ENCODE measurements at places on chromosomes 3 and 15.

- DNase-seq = peak; percentile 46
Observed at GRCh38 chr15:64749999-64750657, 25.3 kb downstream of the RBPMS2 start.

DNA sequence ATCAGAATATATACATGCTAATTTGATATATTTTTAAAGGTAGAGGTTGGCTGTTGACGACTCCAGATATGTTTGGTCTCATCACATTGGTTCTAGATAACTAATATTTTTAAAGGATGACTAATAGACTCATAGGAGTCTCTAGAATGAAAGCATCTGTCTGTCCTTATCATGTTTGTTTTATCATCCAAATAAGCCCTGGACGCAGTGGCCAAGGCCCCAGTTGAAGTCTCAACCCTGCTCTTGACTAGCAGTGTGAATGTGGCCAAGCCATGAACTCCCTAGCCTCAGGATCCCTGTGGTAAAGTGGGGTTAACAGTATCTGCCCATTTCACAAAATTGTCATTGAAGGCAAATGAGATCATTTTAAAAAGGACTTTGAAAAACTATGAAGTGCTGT, 53.6 kb downstream of the ABHD2 start:
- DNase-seq = no peak

DNA sequence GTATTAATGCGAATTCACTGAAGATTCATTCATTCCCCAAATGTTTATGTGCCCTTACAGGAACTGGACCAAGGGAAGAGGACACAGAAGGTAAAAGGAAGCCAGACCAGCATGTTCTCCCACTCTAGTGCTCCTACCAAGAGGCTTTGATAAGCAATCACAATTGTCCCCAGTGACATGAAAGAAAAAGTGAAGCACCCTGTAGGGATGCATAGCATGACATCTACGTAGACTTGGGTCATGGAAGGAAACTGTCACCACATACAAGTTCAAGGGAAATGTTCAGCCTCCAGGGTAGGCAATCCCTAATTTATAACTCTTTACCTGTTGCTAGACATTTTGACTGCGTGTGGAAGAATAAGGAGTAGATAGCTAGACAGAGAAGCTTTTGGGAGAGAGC, 348.6 kb upstream of the MCTP2 start:
- DNase-seq = no peak

DNA sequence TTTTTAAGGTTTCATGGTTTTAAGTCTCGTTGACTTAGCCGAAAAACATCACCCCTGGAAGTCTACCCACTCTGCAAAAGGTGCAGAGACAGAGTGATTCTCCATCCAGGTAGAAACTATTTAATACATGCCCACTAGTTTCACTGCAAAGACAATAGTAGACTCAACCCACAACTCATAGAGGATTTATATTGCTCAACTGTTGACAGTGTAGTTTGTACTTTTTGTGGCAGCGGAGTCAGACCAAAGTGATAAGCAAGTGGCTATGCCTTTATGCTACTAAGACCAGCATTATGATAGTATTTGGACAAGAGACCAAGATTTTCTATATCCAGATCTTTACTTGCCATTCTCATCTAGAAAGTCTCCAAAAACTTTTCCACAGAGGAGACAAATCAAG, 98.8 kb upstream of the ZBTB20 start:
- no peak for DNase-seq

DNA sequence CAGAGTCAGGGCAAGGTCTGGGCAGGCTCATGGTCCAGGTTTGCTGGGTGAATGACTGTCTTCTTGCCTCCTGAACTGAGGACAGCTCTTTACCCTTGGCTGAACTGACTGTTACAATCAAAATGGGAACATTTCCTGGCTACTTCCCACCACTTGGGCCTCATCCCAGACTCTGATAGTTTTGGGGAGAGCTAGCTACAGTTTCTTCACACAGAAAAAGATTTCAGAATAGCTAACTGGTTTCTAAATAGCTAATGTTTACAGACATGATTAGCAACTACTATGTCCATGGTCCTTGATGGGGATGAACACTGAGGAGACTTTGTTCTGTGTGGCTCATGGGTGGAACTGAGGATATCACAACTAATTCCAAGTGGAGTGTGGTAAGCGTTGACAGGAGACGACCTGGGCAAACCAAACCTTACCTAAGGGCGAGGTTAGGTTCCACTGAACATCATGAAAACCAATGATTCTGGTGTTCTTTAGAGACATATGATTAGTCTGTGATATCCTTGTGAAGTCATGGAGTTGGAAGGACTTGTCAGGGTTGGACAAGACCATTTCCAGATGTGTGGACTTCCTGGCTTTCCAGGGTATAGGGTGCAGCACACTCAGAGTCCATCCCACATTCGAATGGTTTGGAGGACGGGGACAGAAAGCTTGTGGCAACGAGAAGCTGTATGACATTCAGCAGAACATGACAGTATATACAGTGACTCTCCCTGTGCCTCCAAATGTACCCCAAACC, 7.3 kb downstream of the ALPK3 start:
- no peak for DNase-seq

DNA sequence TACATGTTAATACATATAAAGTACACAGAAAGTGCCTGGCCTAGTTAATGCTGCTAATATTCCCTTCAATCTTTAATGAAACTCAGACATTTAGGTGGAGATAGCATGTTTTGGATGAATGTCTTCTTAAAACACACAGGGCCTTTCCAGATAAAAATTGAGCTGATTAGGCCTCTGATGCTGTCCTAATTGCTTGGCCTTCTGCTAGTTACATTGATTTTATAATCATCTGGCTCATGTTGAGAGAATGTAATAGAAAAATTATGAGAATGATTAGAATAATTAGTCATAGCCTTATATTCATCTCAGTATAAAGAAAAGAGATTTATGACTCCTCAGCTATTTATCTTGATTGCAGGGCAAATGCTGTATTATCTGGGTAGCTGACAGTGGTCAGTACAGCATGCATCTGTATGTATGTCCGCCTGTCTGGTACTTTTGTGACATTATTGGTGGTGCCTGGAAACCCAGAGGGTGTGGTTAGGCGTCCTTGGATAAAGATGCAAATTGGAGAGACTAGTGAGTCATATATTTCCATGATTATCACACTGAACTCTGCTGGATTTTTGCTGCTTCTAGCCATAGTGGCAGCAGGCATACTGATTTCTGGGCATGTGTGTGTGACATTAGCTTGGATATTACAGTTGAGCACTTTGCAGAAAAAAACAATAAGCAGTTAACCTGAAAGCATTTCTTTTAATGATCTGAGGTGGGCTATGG, 120.8 kb downstream of the FEZF2 start:
- no peak for DNase-seq

- DNase-seq = no peak
Observed at GRCh38 chr15:51752888-51753287, 1.5 kb downstream of the TMOD2 start.

- DNase-seq = no peak
Observed at GRCh38 chr15:93035092-93035915, 53.7 kb downstream of the RGMA start.

- DNase-seq = no peak
Observed at GRCh38 chr15:77480859-77481633, 60.4 kb downstream of the HMG20A start.

DNA sequence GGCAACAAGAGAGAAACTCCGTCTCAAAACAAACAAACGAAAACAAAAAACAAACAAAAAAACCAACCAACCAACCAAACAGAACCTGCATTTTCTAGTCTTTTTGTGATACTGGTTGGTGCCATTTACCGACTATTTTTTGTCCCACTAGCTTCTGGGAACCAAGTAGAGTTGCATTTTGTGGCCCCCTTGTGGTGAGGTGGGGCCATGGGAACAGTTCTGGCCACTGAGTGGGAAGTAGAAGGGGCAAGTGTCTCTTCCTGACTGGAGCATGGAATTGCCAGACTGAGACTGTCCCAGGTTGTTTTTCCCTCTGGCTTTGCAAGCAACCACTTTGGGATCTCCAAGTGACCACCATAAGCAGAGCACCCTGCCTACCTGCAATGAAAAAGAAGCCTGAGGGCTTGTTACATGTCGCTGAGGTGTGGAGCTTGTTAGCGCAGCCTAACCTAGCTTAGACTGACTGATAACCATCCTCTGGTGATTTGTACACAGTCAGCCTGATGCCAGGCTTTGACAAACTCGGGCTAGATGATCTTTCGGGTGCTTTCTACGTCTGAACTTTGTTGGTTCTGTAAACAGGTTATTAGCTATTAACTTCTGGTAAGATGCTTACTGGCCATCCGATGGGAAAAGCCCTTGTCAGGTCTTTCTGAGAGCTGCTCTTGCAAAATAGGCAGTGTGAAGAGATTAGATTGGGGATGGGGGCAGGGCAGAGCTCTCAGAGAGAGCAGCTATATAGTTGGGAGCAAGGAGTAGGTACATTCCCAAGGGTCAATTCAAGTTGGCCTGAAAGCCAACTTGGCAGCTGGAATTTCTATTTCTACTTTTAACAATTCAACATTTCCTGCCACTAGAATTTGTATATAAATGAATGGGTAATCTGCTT, 172.2 kb downstream of the SSR3 start:
- DNase-seq = peak; percentile 19

DNA sequence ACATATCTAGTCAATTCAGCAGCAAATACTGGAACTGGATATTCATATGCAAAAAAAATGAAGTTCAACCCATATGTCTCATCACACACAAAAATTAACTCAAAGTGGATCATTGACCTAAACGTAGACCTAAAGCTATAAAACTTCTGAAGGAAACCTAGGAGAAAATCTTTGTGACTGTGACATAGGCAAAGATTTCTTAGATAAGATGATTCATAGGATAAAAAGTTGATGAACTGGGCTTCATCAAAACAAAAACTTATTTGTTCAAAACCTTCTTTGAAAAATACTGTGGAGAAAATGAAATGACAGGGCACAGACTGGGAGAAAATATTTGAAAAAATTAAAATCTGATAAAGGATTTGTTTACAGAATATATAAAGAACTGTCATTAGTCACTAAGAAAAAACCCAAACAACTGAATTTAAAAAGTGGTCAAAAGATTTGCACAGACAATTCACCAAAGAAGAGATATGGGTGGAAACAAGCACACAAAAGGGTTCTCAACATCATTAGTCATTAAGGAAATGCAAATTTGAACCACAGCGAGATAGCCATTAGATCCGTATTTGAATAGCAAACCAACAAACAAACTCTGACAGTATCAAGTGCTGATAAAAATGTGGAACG, 62.8 kb downstream of the ITGB5 start:
- DNase-seq = no peak
